Stimulated activated CD4-positive, alpha-beta T cell treated with anti-CD3 and anti-CD28 coated beads, Interleukin-2, amount 100 ng/mL, for 48 hours (primary cell): ENCODE measurements at places on chromosomes 1 and 21.

DNA sequence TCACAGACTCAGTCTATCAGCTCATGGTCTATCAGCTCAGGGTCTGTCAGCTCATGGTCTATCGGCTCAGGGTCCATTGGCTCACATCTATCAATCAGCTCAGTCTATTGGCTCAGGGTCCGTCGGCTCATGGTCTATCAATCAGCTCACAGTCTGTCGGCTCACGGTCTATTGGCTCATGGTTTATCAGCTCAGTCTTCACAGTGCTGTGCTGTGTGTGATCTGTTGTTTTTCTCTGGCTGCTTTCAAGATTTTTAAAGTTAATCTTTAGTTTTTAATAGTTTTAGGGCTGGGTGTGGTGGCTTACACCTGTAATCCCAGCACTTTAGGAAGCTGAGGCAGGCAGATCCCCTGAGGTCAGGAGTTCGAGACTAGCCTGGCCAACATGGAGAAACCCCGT, 14.4 kb downstream of the C1orf159 start:
- DNase-seq: no peak

GRCh38 chr1:2980073-2980791, 41.0 kb upstream of the ACTRT2 start:
- no peak for DNase-seq

GRCh38 chr21:20783611-20784010, 214.6 kb upstream of the NCAM2 start:
- no peak for DNase-seq

- DNase-seq: no peak
Observed at GRCh38 chr1:4762146-4762545, 107.7 kb downstream of the AJAP1 start.

- DNase-seq: no peak
Observed at GRCh38 chr1:212595229-212595628, 13.3 kb upstream of the ATF3 start.
